Stimulated activated CD8-positive, alpha-beta memory T cell treated with anti-CD3 and anti-CD28 coated beads, Interleukin-15, amount 100 ng/mL, for 1 hour (primary cell): ENCODE measurements at places on chromosomes 3 and 15.

DNA sequence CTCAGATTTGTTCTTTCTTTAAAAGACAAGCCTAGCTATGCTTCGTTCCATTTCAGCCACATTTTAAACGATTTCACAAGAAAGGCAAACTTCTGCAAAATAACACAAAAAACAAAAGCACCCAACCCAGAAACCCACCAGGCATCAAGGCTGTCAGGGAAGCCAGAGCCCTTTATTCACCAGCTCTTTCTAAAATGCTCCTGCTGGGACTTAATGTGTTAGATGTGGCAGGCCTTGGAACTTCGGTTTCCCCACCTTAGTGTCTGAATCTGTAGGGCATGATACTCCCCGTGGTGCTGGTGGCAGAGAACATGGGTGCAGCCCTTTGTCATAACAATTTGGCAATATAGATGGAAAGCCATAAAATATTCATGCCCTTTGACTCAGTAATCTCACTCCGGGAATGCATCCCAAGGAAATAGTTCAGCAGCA is 56.8 kb upstream of the LCTL start:
- DNase-seq, result no peak

- no peak for DNase-seq
Measured at GRCh38 chr3:46943237-46944187, 33.0 kb downstream of the CCDC12 start.

DNA sequence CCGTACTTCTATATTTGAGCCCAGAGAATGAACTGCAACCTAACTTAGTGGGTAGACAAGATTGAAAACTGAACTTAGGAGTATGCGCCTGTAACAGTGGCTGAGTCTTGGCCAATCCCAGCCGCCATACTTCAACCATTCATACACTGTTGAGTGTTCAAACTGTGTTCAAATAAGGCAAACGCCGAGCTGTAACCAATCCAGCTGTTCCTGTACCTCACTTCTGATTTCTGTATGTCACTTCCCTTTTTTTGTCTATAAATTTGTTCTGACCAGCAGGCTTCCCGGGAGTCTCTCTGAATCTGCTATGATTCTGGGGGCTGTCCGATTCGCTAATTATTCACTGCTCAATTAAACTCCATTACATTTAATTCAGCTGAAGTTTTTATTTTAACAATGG is 58.6 kb upstream of the TPM1 start:
- DNase-seq, result no peak

- DNase-seq, result no peak
Measured at GRCh38 chr3:126025862-126026261, 56.9 kb downstream of the ROPN1B start.

GRCh38 chr3:66747261-66747660 is 246.4 kb upstream of the LRIG1 start:
- DNase-seq, result no peak

- DNase-seq, result no peak
Measured at GRCh38 chr3:165885558-165886270, 48.5 kb upstream of the BCHE start.

DNA sequence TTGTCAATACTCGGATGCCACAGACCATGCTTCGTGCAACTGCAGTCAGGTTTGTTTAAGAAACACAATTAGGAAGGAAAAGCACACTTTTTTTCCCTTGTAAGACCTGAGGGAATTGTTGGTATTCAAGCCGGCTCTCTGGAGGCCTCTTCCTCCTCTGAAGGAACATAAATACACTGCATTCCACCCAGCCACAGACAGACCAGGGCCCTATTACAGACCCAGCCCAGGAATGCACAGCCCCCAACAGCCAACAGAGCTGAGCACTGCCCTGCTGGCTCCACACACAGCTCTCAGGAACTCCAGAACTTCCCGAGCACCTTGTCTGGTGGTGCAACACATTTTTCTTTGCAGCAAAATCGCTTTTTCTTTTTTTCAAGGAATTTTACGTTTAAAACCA is 488.7 kb upstream of the PROK2 start:
- no peak for DNase-seq

DNA sequence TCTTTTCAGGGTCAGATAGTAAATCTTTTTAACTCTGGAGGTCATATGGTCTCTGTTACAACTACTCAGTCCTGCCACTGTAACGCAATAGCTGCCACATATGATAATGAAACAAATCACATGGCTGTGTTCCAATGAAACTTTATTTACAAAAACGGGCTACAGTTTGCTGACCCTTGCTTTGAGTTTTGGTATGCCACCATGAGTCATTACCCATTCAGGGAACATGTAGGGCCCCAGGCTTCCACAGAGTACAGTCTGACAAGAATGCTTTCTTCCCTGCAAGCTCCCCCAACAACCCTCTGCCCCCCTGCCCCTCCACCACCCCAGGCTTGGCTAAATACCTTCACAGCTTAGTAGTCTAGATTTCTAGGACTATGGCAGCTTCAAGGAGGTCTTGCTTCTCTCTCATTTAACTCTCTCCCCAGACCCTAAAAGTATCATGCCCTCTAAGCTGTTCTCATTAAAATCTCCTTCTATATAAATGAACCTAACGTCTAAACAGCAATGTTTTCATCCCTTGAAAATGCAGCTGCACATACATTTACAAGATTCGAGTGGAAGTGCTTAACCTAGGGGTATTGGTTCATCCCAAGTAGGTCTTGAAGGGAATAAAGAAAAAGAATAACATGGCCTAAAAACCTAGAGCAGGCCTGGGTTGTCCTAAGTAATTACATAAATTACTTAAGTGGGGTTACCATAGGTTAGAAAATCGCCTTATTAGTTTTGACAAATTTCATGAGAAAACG is 117.8 kb upstream of the PRICKLE2 start:
- DNase-seq, result no peak

GRCh38 chr15:89367485-89368451 is 33.1 kb upstream of the POLG start:
- no peak for DNase-seq

DNA sequence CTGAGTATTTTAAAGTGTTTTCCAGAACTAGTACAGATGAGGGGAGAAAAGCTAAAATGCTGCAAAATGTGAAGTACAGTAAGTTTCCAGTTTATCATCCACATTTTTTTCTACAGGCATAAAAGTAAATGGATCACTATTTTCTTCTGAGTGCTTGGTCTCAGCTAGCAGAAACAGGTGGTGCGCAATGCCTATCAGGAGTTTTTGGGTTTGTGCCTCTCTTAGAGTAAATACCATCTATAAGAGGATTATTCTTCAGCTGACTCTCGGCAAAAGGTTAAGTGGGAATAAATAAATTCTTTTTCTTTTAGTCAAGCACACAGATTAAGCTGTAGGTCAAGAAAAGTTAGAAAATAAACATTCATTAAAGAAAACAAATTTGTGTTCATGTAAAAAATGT is 1027.7 kb downstream of the PLOD2 start:
- no peak for DNase-seq

DNA sequence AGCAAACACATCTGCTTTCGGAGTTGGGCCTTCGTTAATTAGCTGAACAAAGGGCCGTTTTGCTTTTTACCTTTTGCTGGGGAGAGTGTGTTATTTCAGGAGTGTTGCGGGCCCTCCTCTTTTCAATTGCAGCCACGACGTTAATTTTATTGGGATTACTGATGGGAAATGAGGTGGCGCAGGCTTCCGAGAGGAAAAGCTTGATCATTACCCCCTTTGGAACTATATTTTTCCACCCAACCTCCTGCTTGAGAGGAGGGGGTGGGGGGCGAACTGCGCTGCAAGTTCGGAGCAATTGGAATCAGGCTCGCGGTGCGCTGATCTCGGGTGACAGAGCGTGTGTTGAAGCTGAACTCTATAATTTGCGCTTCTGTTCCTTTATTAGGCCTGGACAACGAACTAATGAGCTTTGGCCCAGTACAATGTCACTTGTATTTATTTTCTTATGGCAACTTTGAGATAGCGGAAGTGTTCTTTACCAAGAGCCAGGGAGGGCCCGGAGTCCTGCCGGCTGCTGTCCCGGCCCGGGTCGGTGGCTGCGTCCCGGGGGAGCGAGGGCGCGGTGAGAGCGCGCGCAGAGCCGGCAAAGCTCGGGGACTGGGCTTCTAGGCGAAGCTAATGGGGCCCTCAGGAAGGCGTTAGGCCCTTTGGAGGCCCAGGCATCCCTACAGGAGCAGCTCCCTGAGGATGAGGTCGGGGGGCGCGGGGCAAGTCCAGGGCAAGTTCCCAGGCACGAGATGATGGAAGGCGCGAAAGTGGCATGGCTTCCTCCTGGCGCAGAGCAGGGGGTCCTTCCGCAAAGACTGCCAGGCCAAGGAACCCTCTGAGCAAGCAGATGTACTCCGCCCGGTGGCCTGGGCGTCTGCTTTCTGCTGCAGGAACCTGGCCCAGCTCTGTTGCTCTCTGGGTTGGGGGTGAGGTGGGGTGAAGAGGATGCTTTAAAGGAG is 12.9 kb downstream of the NR2F2 start:
- no peak for DNase-seq

DNA sequence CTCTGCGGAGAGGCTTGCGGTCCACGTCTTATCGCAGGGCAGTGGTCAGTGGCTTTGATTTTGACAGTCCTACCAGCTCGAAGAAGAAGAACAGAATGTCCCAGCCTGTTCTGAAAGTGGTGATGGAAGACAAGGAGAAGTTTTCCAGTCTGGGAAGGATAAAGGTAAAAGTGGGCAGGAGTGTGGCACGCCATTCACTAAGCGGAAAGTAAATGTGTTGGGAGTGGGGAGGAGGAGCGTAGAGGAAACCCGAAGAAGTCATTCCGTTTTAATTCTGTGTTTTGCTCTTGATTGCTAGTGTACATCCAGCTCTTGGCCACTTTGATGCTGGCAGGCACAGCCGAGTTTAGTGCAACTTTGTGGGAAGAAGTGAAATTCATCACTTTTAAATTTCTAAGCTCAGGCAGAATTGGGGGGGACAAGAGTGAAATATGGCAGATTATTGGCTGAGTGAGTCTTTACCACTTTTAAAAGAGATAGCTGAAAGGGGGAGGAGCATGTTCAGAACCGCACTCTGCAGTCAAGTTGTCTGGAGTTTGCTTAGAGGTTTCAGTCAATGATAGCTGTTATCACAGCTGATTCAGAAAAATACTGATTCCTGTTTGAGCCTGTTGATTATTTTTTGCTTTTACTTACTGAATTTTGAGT is 1.8 kb downstream of the ARHGEF26 start:
- no peak for DNase-seq

GRCh38 chr15:101694261-101694660 is 30.0 kb downstream of the TARS3 start:
- no peak for DNase-seq

- DNase-seq, result no peak
Measured at GRCh38 chr3:160780245-160780644, 24.2 kb downstream of the PPM1L start.

DNA sequence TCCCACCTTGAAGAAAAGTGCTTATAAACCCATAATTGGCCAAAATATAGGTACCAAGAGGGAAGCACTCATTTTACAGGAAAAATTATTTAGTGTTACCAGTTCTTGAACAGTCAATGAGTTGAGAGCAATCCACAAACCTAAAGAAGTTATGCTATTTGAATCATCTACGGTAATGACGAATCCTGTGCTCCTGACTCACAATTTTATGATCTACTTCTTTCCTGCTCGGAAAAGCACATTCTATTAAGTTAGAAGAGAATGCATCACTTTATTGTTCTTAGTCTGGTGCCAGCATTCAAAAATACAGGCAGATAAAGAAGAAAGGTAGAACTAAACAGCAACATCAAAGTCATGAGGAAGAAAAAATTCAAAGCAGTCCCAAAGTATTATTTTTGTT is 33.2 kb downstream of the CHRM5 start:
- DNase-seq, result no peak

- no peak for DNase-seq
Measured at GRCh38 chr3:123488645-123489347, 39.9 kb upstream of the ADCY5 start.

GRCh38 chr3:170640737-170641171 is 54.9 kb upstream of the SLC7A14 start:
- DNase-seq, result no peak

DNA sequence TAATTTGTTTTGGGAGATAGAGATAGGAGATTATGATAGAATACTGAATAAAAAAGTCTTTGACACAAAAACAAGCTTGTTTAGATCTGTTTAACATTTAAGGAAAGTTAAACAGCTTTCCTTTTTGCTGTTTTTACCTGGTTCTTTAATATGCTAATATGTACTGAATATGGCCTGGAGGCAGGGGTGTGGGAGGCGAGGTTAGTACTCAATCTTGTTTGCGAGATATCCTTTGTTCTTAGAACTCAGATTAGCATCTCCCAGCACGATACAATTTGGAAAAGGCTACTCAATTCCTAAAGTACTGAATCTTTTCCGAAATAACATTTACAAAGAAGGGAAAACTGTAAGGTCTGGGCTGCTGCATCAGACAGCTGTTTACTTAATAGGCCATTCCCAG is 40.8 kb upstream of the ST3GAL6 start:
- no peak for DNase-seq

- no peak for DNase-seq
Measured at GRCh38 chr3:108159865-108160264, 62.4 kb downstream of the IFT57 start.

DNA sequence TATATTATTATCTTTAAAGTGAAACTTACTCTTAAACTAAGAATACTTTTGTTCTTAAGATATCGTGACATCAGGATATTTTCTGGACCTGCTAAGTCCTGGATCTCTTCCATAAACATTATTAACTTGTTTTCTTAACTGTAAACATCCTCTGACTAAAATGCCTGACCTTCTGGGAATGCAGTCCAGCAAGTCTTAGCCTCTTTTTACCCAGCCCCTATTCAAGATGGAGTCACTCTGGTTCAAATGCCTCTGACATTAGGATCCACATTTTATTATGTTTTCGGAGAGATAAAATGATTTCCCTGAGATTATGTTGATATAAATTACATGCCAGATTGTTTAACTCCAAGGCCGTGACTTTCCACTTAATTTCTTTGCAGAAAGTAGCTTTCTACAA is 37.6 kb downstream of the OSTN start:
- DNase-seq, result no peak

DNA sequence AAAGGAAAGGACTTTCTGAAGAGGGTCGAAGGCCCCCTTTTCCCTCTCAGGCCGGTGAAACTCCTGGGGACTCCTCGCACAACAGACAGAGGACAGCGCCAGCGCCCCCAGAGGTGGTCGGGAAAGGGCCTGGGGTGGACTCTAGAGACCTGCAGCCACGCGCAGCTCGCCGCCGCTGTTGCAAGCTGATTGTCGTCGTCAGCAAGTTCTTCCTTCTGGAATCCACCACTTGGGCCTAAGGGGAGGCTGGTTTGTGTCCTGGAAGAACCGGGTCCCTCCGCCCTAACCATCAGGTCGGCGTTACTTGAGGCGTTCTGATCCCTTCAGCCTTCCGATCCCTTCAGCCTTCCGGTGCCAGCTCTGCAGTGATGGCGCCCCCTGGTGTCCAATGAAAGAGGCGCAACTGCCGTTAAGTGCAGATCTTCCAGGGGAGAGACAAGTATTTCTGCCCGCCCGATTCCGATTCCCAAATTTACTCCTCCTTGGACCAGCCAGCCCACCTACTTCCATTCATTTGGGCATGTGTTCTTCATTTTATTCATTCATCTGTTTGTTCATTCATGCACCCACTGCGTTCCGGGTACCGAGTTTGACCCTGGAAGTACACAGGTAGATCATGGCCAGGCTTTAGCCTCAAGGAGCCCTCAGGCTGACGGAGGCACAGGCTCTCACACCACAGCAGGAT is 77.2 kb upstream of the SLC6A11 start:
- DNase-seq, result peak; percentile 67

GRCh38 chr3:186210852-186211500 is 102.1 kb upstream of the ETV5 start:
- DNase-seq, result no peak

- DNase-seq, result no peak
Measured at GRCh38 chr3:58044691-58045483, 36.7 kb downstream of the FLNB start.

GRCh38 chr15:68667800-68668625 is 89.2 kb downstream of the CORO2B start:
- no peak for DNase-seq

GRCh38 chr3:173096140-173096539 is 44.9 kb downstream of the SPATA16 start:
- DNase-seq, result no peak
